ENCODE measurements at places on chromosomes 6 and 20.

GRCh38 chr20:20614391-20614790, 98.1 kb downstream of the RALGAPA2 start:
- DNase-seq, result no peak

GRCh38 chr6:170470734-170471133, 82.4 kb downstream of the PSMB1 start:
- no peak for DNase-seq

DNA sequence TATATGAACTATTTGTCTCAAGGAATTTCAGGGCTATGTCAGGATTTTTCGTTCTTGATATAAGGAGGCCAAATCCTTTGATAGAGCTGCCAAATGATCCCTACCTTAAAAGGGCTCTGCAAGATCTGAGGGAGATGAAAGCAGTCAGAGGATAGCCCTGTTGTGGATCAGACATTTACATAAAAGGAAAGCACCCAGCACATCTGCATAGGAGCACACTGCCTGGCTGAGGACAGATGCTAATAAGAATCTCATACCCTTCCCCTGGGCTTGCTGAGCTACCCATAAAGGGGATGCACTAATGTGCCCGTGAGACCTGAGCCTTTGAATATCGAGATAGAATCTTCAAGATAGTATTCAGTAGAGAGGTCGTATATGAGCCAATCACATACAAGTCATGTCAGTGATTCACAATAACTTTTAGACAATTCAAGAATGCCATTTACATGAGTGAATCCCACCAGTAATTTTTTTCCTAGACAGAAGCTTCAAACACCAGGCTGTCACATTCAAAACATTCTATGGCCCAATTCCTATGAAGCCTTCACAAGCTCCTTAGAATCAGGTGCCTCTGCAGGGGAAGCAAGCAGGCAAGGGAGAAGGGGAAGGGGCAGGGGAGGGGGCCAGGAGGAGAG, 71.1 kb downstream of the STMND1 start:
- no peak for DNase-seq

DNA sequence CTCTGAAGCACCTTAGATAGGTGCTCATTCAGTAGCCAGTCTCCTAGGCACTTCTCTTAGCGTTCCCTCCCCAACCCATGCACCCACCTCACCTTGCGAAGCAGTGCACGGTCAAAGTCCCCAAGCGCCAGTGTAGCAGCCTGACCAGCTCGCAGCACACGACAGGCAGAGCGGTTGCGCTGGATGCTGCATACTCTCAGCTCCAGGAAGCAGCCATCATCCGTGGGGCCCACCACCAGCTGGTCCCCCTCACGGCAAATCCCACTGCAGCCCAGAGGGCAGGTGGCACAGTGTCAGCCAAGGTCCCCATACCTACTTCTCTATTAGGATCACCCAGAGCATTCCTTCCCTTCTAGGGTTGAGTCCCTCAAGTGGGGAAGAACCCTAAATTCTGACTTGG, 6.5 kb downstream of the GTPBP2 start:
- no peak for DNase-seq

- no peak for DNase-seq
These were observed 61.3 kb downstream of the FOXA2 start for GRCh38 chr20:22523128-22523498.

DNA sequence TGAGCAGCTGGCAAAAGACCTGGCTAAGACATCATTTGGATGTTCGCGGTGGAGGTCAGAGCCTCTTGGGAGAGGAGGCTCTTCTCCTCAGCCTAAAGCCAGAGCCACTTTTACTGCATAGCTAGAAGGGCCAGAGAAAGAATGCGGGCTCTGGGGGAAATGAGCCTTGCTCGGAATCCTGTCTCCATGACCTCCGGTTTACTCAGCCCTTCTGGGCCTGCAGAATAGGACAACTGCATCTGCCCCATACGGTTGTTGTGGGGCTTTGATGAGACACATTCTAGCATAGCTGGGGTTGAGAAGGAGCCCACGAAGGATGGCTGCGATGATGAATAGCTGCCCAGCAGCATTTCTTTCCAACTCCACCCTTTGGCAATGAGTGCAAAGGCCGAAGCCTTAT, 115.0 kb upstream of the SLC22A23 start:
- DNase-seq, result no peak

DNA sequence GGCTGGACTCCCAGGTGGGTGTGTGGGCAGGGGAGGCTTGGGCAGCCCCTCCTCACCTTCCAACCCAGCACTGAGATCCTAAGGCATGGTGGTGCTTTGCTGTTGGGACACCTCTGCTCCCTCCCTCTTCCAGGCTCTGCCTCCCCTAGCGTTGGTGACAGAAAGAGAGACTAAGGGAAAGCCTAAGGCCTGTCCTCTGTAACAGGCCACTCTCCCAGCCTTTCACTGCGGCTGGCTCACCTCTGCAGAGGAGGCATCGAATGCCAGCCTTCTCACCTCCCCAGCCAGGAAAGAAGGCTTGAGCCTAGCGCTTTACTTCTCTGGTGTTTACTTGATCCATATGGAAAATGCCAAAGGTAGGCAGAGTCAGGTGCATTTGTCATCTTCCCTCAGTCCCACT, 3.5 kb upstream of the CDH26 start:
- no peak for DNase-seq

- no peak for DNase-seq
These were observed 2.1 kb upstream of the CHRNA4 start for GRCh38 chr20:63363013-63363957.

GRCh38 chr6:128078276-128078675, 177.4 kb upstream of the THEMIS start:
- no peak for DNase-seq

- no peak for DNase-seq
These were observed 226.0 kb downstream of the TPBG start for GRCh38 chr6:82589509-82590206.

DNA sequence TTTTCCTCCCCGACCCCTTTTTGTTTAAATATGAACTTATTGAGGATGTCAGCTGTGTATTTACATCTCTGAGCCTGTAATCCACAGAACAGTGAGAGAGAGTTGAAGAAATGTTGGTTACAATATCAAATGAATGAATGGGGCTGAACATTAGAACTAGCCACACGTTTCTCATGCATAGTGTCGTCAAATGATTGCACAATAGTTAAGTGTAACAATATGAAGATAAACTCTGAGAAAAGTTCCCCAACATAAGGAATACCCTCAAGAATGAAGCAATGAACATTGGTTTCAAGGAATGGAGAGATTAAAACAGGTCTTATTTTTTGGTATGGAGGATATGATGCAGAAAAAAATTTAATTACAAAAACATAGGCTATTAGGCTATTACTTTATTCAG, 100.5 kb upstream of the DTNBP1 start:
- no peak for DNase-seq

DNA sequence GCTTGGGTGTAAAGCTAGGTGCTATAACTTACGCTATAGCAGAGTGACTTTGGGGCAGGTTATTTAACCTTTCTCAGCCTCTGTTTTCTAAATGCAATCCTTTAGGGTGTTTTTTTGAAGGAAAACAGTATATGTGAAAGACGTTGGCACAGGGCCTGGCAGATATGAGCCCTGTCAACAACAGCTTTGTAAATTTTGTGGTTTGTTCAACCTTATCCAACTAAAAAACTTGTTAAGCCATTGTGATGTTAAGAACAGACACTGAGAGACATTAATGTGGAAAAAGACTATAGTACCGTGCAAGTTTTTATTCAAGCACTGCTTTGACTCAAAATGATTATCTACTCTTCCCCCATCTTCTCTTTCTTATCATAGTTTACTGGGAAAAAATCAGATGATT, 8.2 kb downstream of the HECA start:
- DNase-seq, result no peak

GRCh38 chr6:75748003-75748742, 866 bp upstream of the MYO6 start:
- DNase-seq, result no peak

GRCh38 chr6:137829641-137830083, 37.4 kb upstream of the TNFAIP3 start:
- no peak for DNase-seq

- no peak for DNase-seq
These were observed 63.3 kb upstream of the BLCAP start for GRCh38 chr20:37590938-37591490.

- DNase-seq, result no peak
These were observed 7.1 kb upstream of the GRM4 start for GRCh38 chr6:34152806-34153520.

- no peak for DNase-seq
These were observed 501.7 kb downstream of the UTRN start for GRCh38 chr6:144786825-144787224.

- DNase-seq, result no peak
These were observed 28.3 kb downstream of the STX7 start for GRCh38 chr6:132484680-132485018.

DNA sequence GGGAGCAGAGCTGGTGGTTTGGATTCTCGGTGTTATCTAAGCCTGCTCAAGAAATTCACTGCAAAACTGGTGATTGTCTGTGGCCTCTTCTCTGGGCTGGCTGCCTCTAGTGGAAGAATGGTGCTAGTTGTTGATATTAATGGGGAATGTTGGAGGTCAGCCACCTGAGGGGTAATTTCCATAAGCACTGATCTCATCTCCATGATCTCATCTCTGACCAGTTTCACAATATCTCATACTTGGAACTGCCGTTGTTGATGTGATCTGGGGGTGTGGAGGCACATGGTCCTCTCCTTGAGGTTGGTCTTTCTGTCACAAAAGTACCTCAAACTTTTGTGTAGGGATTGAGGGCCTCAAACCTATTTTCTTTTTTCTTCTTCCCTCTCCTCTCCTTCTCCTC, 102.6 kb downstream of the CD109 start:
- DNase-seq, result no peak

GRCh38 chr6:2947445-2947844, 23.9 kb downstream of the SERPINB6 start:
- DNase-seq, result no peak

GRCh38 chr20:23641936-23642751, 4.4 kb upstream of the CST3 start:
- DNase-seq, result no peak

- DNase-seq, result no peak
These were observed 146.5 kb upstream of the ZNF217 start for GRCh38 chr20:53739799-53740785.

GRCh38 chr6:56699066-56699654, 56.5 kb upstream of the DST start:
- DNase-seq, result no peak

GRCh38 chr6:9346923-9347322, 911.6 kb upstream of the SLC35B3 start:
- DNase-seq, result no peak

GRCh38 chr6:43702534-43703440, 15.2 kb upstream of the MRPS18A start:
- DNase-seq, result no peak

DNA sequence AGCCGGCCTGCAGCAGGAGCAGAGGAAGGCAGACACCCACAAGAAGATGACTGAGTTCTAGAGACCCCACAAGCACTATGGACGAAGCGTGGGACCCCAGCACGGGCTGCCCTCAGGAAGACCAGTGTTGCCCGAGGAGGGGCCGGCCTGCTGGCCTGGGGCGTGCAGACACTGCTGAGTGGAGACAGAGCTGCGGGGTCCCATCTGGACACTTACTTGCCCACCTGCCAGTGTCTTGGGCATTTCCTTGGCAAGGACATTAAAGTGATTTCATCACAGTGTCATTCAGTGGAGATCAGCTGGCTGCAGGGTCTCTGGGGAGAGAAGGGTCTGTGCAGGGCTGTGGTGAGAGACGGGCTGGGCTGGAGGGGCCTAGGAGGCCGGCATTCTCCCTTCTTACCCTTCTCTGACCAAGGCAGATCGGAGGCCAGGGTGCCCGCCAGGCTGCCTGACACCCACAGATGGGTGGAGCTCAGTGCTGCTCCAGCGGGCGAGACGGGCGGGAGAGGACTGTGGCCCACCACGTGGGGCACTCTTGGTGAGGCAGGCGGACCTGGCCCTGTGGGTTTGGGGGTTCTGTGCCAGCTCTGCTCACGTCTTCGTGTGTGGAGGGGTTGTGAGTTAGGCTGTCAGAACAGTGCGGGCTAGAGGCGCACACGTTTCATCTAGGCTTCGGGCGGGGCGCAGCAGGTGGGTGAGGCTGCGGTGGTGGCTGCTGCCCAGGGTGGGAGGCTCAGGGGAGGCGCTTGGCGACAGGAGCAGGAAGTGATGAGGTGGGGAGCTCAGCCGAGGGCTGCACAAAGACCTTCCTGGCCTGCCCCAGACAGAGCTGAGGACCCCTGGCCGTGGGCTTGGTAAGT, at the start of gene LIME1:
Gene LIME1, plus strand, starts transcription at position 806 of the 860 bp plus-strand sequence. CDS start 886 bp downstream, outside the sequence.
- DNase-seq, result peak; percentile 54

DNA sequence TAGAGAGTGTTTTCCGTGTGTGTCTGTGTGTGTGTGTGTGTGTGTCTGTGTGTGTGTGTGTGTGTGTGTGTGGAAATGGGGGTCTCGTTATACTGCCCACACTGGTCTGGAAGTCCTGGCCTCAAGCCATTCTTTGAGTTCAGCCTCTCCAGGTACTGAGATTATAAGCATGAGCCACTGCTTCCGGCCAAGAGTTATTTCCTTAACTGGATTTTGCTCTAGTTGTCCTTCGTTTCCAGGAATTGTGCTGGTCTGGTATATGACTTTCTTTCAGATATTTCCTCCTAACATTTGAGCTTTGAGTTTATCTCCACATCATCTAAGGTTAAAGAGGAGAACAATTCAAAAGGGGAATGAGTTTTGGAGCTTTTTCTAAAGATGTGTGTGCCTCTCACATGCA, 124.8 kb downstream of the SH3BGRL2 start:
- DNase-seq, result no peak

DNA sequence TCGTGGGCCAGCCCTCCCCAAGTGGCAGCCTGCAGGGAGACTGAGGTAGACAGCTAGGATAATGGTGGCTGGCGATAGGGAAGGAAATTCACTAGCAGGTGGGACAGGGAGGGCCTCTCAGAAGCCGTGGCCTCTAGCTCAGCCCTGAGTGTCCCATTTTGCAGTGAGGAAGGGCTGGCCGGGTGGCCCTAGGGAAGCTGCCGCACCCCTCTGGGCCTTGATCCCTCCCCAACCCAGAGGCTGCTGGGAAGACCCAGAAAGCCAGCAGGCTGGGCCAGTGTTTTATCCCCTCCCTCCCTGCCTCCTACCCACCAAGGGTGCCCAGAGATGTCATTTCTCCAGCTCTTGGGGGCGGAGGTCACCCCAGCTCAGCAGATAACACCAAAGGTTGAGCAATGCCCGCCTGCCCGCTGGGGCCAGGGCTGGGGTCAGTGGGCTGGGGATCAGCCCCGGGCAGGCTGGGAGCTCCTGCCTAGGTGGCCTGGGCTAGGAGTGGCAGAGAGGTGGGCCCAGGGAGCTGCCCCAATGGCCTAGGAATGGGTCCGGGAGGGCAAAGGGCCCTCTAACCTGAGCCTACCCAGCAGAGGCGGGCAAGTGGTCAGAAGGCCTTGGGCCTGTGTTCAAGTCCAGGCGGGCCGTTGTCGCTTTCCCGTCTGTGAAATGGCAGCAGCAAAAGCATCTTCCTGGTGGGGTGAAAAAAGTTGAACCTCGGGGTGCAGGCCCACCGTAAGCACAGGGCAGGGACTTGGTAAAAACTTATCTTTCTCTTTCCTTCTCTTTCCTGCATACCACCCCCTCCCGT, 1.6 kb upstream of the CEBPB start:
- DNase-seq, result no peak

GRCh38 chr20:45840700-45841198, 7.2 kb downstream of the SNX21 start:
- DNase-seq, result no peak

GRCh38 chr6:77371748-77372147, 91.5 kb downstream of the HTR1B start:
- no peak for DNase-seq

GRCh38 chr20:37375227-37375626, 29.3 kb downstream of the SRC start:
- DNase-seq, result no peak

All from activated naive CD4-positive, alpha-beta T cell (primary cell).